ENCODE measurements at places on chromosomes 16 and 17. TPM values are rescaled to one million over a fixed set of nuclear protein-coding genes. Genes with fewer than 3 reads are reported as not detected.
A peak's percentile ranks its signal among the peaks of the same experiment; 100 is the strongest.

- DNase-seq: peak; percentile 69
Observed at GRCh38 chr16:64440421-64440831, 681.4 kb downstream of the CDH11 start.

DNA sequence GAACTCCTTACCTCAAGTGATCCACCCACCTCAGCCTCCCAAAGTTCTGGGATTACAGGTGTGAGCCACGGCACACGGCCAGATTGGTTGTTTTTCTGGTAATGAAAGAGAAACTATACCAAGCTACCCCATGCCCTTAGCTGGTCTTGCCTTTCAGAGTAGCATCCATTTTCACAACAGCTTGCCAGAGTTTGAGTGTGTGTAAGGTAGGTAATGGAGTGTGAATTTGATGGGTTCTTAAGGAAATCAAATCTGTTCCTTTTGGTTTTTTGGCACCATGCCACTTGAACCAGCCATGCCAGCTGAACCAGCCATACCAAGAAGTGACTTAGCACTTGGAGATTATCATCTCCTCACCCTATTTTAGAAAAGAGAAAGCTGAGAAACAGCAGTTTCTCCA, 5.1 kb downstream of the CALCOCO2 start:
- no peak for DNase-seq

KRTAP9-4 gene
- not detected for total RNA-seq

DNA sequence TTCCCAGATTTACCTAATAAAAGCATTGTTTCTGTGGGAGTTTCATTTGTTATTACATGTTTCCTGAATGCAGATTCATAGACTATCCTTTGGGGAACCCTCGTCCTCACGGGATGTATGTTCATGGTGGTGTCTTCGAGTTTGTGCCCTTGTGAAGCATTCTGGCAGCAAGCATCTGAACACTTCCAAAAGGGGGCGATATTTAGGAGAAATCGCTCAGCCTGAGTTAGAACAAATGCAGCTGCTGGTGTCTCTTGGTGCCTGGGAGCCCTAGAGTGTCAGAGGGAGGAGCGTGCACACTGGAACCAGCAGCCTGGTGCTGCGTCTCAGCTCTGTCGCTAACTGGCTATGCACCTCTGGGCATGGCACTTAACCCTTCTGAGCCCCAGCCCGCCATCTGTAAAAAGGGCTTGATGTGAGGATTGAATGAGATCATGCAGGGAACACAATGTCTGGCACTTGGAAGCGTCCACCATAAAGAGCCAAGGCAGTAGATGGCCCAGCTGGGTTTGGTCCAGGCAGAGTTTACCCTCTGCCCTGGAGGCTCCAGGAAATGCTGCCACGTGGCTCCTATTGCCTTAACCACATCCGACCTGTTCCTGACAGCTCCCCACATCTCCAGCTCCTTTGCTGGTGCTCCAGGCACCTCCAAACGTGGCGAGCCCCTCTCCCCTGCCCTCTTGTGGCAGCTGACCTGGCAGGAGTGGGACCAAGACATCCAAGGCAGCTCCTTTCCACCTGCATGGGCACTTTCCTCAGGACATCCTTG, 25.0 kb upstream of the C16orf78 start:
- no peak for DNase-seq

CDH11 gene
- total RNA-seq: 3.4 TPM

CSH1 gene
- total RNA-seq: not detected

GRCh38 chr16:2467528-2468232, 3.4 kb upstream of the NTN3 start:
- peak; percentile 66 for DNase-seq

PRSS8 gene
- total RNA-seq: not detected

PRR29 gene
- 0.60 TPM for total RNA-seq

DNA sequence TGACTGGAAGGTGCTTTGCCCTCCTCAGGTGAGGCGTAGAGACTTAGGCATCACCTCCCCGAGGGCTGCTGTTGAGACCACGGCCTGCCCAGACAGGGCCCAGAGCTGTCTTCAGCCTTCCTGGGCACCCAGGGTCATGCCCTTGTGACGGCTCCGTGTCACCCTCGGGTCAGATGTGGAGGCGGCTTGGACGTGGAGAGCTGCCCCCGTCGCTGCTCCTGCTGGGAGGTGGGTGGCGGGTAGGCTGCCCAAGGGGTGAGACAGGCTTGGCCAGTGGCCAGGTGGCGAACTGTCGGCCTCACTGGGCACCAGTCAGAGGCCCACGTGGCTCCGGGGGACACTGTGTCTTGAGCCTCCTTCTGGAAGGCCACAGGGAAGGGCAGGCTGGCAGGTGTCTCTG, 8.9 kb upstream of the SNAI3 start:
- no peak for DNase-seq

Data from lung microvascular endothelial cell (primary cell).